ENCODE measurements at places on chromosomes 16 and 17. TPM values are rescaled to one million over a fixed set of nuclear protein-coding genes. Genes with fewer than 3 reads are reported as not detected.

SLFN14 gene
- total RNA-seq: under 0.01 TPM

PIRT gene
- total RNA-seq: not detected

MYH3 gene
- under 0.01 TPM for total RNA-seq

CCL1 gene
- total RNA-seq: not detected

NPIPA7 gene
- total RNA-seq: 0.25 TPM

LDHD gene
- 0.39 TPM for total RNA-seq

PRSS21 gene
- total RNA-seq: 0.89 TPM

CNTNAP4 gene
- not detected for total RNA-seq

TTLL6 gene
- under 0.01 TPM for total RNA-seq

Measured in dermis microvascular lymphatic vessel endothelial cell (primary cell).